ENCODE measurements at places on chromosomes 13 and 19. TPM values are rescaled to one million over a fixed set of nuclear protein-coding genes. Genes with fewer than 3 reads are reported as not detected.

The SIGLEC14 gene
- total RNA-seq = not detected

DNA sequence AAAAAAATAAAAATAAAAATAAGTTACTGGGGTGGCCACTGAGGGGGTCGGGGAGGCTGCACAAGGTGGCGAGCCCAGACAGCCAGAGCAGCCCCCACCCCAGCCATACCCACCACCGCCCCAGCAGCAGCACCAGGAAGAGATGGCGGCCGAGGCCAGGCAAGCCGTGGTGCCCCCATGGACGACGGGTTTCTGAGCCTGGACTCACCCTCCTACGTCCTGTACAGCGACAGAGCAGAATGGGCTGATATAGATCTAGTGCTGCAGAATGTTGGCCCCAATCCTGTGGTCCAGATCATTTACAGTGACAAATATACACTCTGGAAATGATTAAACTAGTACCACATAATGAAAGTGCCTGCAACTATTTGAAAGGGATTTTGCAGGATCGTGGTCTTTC, 71.6 kb upstream of the ZDHHC20 start:
- H3K4me3 ChIP-seq = no peak overlapping the region
- H3K36me3 ChIP-seq = peaks cover 2% of the 10 kb centered on the region
- no peaks in the 10 kb centered on the region for H3K4me1 ChIP-seq
- H3K27ac ChIP-seq = no peak overlapping the region

The COL5A3 gene
- 65.9 TPM for total RNA-seq

GRCh38 chr13:39451301-39451700, 151.7 kb downstream of the LHFPL6 start:
- no peaks in the 10 kb centered on the region for H3K27me3 ChIP-seq
- DNase-seq = no peak
- no peak overlapping the region for H3K4me3 ChIP-seq
- no peaks in the 10 kb centered on the region for H3K36me3 ChIP-seq
- peak overlapping the region; percentile 56 for H3K27ac ChIP-seq
- H3K4me1 ChIP-seq = peaks cover 30% of the 10 kb centered on the region

DNA sequence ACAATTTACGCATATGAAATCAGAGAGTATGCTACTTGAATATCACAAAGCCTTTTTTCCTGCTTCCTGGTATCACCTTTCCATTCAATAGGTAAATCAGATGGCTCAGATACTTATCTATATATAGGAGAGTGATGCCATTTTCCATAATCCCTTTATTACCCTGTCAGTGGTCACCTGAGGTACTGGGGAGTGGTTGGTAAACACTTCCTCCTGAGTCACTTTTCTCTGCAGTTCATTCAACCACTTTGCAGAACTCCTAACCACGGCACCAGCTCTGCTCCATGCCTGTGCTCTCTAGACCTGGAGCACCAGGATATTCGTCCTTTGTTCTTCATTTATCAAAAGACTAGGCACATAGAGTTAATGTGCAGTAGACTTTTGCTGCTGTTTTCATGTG, 748.5 kb upstream of the KLHL1 start:
- no peak for DNase-seq
- no peak overlapping the region for H3K4me3 ChIP-seq
- H3K4me1 ChIP-seq = no peaks in the 10 kb centered on the region
- no peaks in the 10 kb centered on the region for H3K36me3 ChIP-seq

GRCh38 chr19:41541990-41542584, 33.9 kb upstream of the CEACAM21 start:
- peaks cover 22% of the 10 kb centered on the region for H3K27me3 ChIP-seq
- no peaks in the 10 kb centered on the region for H3K4me1 ChIP-seq
- DNase-seq = no peak
- no peak overlapping the region for H3K27ac ChIP-seq

- H3K27me3 ChIP-seq = peaks cover 8% of the 10 kb centered on the region
- peaks cover 9% of the 10 kb centered on the region for H3K4me1 ChIP-seq
- H3K36me3 ChIP-seq = no peaks in the 10 kb centered on the region
These were observed 499 bp upstream of the MYO1F start for GRCh38 chr19:8577741-8578140.

The ZNF708 gene
- 12.8 TPM for total RNA-seq

Measured in chondrocyte (in vitro differentiated cells).